NCI-H2081 treated with DMSO at 0.1 percent for 48 hours (cell line): ENCODE measurements at places on chromosomes 4 and X.

DNA sequence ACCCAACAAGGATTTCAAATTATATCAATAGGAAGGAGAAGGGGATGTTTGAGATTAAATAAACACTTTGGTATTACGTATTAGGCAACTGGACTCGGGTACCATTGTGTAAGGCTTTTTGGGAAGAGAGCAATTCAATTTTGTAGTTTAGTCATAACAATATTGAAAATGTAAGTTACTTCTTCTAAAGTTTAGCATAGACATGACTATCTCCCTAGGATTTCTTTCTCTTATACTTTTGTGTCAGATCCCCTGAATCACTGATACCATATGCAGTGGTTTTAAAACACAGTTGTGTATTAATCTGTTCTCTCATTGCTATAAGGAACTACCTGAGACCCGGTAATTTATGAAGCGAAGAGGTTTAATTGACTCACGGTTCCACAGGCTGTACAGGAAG, 123.8 kb upstream of the FAM9C start:
- no peak for DNase-seq

DNA sequence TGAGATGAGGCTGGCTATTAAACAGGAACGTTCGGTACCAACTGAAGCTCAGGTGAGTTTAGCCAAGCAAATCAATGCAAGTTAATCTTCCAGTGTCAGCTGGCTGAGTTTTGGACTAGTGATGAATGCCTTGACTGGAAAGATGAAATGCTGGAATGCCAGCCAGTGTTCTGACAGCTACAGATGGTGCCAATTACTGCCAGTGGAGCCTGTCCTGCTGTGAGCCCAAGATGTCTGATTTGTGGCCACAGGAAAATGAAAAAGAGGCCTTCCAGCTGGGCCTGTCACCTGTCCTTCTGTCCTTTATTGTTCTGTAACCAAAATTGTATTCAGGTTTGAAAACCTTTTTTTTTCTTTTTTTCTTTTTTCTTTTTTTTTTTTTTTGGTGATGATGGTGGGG, 223.1 kb downstream of the AFF2 start:
- DNase-seq: no peak

- no peak for DNase-seq
Measured at GRCh38 chr4:42729505-42730237, 72.8 kb upstream of the ATP8A1 start.

DNA sequence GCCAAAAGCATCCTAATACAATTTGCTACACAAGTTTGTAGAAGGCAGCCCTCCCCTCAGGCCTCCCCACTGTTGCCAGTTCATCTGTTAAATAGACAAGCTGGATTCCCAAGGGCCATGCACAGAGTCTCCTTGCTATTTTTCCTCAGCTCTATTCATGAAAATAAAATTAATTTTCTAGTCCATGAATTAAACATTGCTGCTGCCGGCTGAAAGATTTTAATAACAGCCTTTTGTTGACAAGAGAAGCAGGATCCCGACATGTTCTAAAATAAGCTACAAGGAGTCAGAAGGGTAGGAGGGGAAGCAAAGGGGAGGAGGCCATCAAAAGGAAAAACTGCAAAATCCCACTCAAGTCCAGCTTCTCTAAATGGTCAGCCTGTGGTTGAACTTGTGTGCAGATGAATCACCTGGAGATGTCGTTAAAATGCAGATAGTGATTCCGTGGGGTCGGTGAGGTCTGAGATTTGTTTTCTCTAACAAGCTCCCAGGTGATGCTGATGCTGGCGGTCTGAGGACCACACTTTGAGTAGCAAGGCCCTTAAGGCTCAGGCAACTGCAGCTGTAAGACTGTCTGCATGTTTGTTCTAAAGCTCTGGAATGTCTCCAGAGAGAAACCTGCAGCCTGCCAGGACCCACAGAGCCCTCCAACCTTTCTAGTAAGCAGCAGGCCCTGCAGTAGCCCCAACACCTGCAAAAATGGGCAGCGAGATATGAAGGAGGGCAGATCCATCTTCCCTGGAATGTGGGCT, 9.4 kb downstream of the SCD5 start:
- no peak for DNase-seq

DNA sequence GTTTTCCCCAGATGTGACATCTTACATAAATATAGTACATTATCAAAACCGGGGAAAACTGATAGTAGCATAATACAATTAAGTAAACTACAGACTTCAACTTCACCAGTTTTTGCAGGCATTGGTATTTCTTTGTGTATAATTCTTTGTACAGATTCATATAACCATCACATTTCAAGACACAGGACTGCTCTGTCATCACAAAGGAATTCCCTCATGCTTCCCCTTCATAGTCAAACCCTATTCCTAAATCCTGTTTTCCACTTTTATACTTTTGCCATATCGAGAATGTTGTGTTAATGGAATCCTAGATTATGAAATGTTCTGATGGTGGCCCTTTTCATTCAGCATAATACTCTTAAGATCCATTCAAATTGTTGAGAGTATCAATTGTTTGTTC, 36.0 kb downstream of the STIM2 start:
- DNase-seq: no peak

- DNase-seq: no peak
Measured at GRCh38 chrX:13716905-13717304, 17.5 kb downstream of the TRAPPC2 start.

GRCh38 chr4:122739174-122739573, 6.7 kb downstream of the BBS12 start:
- no peak for DNase-seq

DNA sequence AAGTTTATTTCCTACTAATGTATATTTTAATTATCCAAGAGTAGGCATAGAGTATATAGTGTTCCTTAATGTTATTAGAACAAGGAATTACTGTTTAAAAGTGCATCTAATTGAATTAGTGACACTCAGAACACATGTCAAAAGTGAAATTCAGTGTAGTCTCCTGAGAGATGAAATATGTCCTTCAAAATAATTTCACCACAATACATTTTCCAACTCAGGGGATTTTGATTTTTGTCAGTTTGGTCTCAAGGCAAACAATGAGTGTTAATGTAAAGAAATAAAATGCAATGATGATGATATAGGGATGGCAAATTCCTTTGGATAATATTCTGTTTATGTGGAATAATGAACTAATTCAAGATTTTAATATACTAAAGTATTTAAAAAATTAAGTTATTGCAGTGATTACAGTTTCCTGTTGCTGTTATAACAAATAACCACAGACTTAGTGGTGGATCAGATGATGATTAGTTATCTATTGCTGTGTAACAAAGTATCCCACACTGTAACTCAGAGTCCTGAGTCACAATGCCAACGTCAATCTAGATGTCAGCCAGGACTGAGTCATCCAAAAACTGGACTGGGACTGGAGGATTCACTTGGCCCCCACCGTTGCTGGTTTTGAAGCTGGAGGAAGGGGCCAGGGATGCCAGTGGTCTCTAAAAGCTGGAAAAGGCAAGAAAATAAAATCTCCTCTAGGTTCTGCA, 148.0 kb upstream of the SLC7A11 start:
- DNase-seq: no peak

DNA sequence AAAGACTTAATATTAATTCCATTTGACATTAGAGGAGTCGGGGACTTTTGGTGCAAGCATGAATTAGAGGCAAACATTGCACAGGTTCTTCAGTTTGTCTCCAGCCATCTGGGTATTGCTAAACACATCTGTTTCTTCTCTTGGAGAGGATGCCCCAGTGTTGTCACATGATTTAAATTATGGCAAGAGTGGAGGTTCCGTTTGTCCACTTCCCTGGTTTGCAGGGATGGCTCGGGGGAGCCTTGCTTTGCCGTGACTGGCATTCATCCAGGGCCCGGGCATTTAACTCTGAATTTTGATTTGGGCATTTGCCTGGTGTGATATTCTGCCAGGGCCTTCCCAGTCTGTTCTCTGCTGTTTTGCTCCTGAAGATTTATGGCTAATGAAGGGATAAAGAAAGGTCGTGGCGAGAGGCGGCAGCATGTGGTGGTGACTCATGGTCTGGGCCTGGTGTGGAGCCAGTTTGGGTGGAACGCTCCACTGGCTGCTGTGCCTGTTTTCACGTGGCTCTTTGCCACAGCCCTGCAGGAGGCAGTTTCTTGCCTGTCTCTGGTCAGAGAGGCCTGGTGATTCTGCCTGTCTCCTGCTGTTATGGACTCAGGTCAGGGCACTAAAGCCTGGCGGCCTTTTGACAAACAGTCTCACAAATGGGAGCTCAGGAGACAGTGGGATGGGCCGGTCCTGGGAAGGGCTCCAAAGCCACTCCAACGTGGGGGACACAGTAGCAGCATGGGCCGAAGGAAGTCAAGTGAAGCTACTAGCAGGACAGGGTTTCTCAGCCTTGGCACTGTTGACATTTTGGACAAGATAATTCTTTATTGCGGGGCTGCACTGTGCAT, 99.4 kb upstream of the PGRMC2 start:
- DNase-seq: peak; percentile 43

GRCh38 chr4:130257271-130257670, 1161.3 kb downstream of the C4orf33 start:
- DNase-seq: no peak

- no peak for DNase-seq
Measured at GRCh38 chrX:22164770-22165388, 107.8 kb upstream of the CBLL2 start.

DNA sequence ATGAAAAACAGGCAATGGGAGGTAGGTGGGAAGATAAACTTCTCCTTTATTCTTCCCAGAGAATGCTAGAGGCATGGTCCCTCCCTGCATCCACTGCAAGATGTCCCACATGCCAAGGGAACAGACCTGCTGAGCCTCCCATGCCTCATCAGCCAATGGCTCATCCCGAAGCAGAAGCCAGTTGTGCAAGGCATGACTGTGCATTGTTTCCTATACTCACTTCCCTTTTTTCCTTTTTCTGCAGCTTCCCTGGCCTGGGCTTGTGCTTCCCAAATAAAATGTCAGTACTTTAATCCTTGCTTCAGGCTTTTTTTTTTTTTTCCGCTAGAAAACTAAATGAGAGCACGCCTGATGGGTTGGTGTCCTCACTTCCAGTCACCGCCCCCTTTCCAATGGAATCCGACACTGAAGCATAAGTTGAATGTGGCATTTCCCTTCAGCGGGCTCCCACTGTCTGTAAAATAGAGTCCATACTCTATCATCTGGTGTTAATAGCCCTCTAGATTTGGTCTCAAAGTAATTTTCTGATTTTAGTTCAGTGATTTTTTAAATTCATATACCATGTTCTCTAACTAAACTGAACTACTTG, 239.0 kb upstream of the JADE1 start:
- no peak for DNase-seq

- no peak for DNase-seq
Measured at GRCh38 chr4:178339769-178340168, 897.5 kb upstream of the AGA start.

- DNase-seq: no peak
Measured at GRCh38 chr4:67714248-67714583, 13.3 kb upstream of the UBA6 start.

DNA sequence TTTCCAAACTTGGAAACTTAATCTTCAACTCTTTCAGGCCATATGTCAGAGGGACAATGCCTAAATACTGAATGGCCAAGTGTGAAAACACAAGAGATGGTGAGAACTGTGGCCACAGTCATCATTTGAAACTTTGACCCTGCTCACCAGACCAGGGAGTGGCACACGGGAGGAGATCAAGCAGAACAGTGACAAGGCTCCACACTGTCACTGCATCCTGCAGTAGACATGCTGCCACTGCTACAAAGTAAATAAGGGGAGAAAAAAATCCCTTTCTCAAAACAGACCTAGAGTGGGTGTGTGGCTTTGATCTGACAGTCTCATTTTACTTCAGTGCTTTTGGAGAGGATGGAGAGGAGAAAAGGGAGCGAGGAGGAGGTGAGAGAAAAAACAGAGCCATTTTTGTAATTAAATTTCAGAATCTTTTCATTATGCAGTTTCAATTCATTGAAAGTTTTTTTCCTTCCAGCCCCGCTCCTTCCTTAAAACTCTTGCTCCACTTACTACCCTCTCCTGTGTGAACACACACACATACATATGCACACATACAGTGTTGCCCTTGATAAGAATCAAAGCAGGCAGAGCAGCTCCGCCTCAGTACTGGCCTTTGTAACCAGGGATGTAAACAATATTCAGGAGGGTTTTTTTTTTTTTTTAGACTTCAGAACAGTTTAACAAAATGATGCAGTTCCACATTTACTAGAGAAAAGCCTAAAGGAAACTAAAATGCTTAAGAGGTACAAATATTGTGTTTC, 34.4 kb downstream of the NEXMIF start:
- DNase-seq: no peak

GRCh38 chr4:106796876-106797275, 239.2 kb downstream of the DKK2 start:
- DNase-seq: no peak

GRCh38 chr4:65653740-65654361, 16.4 kb downstream of the EPHA5 start:
- no peak for DNase-seq

- no peak for DNase-seq
Measured at GRCh38 chrX:150766351-150767044, 73.3 kb downstream of the MTMR1 start.

DNA sequence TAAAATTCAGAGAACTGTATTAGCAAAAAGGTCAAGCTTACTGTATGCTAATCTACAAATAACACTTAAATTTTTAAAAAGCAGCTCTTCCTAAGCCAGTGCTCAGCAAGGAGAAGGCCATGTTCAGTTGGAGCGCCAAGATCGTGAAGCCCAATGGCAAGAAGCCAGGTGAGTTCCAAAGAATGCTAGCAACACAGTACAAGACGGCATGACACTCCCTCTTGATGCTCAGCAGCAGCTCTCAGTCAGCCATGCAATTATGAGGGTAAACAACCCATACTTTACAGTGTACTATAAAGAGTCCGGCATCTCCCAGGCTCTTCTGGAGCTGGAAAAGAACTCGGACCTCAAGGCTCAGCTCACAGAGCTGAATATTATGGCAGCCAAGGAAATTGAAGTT, 34.9 kb downstream of the STX18 start:
- DNase-seq: no peak

DNA sequence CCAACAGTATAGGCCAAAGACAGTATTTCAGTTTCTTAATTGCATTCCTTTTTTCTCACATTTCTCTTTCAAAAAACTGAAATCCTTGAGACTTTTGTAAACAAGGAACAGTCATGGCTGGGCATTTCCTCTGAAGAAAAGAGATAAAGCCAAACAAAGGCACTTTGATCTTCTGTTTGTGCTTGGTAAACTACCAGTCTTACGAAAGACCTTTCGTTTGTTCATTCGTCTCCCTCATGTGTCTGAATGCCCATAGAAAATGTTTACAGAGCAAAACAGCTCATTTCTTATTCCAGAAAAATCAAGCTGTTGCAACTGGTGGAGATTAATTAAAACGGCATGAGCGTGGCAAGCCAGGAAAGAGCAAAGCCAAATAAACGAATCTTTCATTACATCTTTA, 178.0 kb downstream of the GASK1B start:
- no peak for DNase-seq

DNA sequence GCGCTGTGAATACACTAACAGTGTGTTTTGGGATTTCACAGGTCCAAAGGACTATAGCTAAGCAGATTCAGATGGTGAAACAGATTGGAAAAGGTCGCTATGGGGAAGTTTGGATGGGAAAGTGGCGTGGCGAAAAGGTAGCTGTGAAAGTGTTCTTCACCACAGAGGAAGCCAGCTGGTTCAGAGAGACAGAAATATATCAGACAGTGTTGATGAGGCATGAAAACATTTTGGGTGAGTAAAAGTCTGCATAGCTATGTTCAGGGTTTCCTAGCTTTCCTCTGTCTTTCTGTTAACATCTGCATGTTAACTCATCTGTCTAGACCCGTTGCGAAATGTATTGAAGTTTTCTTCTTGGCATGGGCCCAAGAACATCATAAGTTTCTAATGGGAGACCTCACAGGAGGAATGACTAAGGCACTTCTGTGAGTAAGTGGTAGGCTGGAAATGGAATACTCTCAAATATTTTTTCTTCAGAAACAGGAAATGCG, 372.1 kb downstream of the BMPR1B start:
- no peak for DNase-seq

- DNase-seq: no peak
Measured at GRCh38 chr4:34466411-34466810, 1777.9 kb downstream of the ARAP2 start.
